ENCODE measurements at places on chromosomes 11 and 22. TPM values are rescaled to one million over a fixed set of nuclear protein-coding genes. Genes with fewer than 3 reads are reported as not detected.

- peaks cover 62% of the 10 kb centered on the region for H3K4me1 ChIP-seq
- no peak for DNase-seq
- H3K36me3 ChIP-seq: peaks cover 55% of the 10 kb centered on the region
- no peak overlapping the region for H3K4me3 ChIP-seq
Observed at GRCh38 chr22:39311592-39312400, 7.6 kb downstream of the RPL3 start.

- no peak for DNase-seq
- peaks cover 18% of the 10 kb centered on the region for H3K36me3 ChIP-seq
- no peak overlapping the region for H3K4me3 ChIP-seq
- peaks cover 14% of the 10 kb centered on the region for H3K4me1 ChIP-seq
Observed at GRCh38 chr11:93663021-93663420, 1.5 kb downstream of the CEP295 start.

DNA sequence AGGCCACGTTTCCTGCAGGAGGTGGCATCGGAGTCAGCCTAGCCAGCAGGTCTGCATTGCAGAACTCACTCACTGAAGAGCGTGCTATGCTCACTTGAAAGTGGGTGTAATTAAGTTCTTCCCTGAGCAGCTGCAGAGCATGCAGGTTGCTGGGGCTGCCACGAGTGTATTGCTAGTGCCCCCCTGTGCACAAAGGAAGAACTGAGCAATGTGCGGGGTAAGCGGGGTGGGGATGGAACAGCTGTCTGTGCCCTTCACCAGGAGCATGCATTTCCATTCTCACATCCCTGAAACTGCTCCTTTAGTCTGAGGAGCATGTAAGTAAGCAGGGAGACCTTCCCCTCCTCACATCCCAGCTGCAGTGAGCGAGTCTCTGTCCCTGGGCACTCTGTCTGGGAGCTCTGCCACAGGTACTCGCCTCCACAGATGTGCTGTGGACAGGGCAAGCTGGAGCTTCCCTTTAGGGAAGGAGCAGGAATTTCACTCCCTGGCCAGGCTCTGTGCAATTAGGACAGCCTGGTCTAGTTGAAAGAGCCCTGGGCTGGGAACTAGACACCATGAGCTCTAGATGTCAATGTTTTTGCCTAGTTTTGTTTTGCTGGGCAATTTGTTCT, 1031.8 kb downstream of the NTM start:
- H3K27ac ChIP-seq: no peak overlapping the region
- no peak for DNase-seq
- H3K4me1 ChIP-seq: no peaks in the 10 kb centered on the region
- no peaks in the 10 kb centered on the region for H3K36me3 ChIP-seq
- no peak overlapping the region for H3K4me3 ChIP-seq
- H3K27me3 ChIP-seq: peaks cover 14% of the 10 kb centered on the region

GRCh38 chr22:44026630-44027511, 2.8 kb downstream of the PARVB start:
- H3K4me1 ChIP-seq: peaks cover 63% of the 10 kb centered on the region
- DNase-seq: peak; percentile 89
- no peaks in the 10 kb centered on the region for H3K36me3 ChIP-seq
- H3K27me3 ChIP-seq: no peaks in the 10 kb centered on the region

- DNase-seq: no peak
- H3K4me3 ChIP-seq: no peak overlapping the region
- peak overlapping the region; percentile 29 for H3K27ac ChIP-seq
- peaks cover 31% of the 10 kb centered on the region for H3K4me1 ChIP-seq
- H3K36me3 ChIP-seq: no peaks in the 10 kb centered on the region
Observed at GRCh38 chr11:35088676-35089075, 50.3 kb upstream of the CD44 start.

GRCh38 chr22:32255217-32255616, at the start of gene SLC5A4:
TSS of gene SLC5A4 (minus strand) at chr22:32255347. CDS start at chr22:32255329, 18 bp downstream.
- no peak for DNase-seq
- no peaks in the 10 kb centered on the region for H3K4me1 ChIP-seq

DNA sequence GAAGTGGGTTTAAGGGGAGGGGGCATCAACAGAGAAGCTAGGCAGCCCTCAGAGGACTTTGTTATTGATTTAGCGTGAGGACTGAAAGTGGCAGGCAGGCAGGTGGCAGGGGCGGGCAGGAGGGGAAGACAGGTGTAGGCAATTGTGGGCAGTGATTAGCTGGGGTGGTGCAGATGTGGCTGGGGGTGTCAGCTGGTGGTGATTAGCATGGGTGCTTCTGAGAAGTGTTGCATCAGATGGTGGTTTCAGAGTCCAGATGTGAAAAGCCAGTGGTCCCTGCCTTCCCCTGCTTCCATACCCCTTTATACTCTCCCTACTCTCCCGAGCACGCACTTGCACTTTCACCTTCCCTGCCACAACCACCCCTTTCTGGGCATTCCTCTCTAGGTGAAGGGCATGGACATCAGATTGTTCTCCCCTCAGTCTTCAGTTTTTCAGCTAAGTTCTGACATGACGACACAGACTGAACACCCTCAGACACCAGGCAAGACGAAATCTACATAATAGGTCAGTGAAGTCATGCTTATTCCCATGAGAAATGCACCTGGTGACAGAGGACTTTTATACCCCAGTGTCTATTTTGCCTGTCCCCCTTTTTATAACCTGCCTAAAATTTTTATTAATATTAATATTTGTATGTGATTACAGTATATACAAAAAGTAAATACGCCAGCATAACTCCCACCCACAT, 435.7 kb upstream of the CADM1 start:
- H3K4me3 ChIP-seq: no peak overlapping the region
- peaks cover 3% of the 10 kb centered on the region for H3K27me3 ChIP-seq
- no peaks in the 10 kb centered on the region for H3K36me3 ChIP-seq
- H3K4me1 ChIP-seq: no peaks in the 10 kb centered on the region
- DNase-seq: no peak

DNA sequence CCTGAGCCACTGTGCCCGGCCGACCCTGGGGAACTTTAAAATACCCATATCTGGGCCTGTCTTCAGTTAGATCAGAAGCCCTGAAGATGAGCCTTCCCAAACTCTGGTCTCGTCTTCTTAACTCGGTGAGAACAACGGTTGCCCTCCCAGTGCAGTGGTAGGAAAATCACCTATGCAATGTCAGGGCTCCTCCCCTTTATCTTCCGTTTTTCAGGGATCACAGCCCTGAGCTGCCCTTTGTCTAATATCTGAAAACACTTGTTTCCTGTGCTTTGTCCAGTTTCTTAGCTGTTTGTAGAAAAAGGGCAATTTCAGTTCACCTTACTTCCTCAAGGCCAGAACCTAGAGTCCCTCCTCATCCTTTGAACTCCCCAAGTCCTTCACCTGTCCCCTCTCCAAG, 9.4 kb downstream of the DRAP1 start:
- H3K27me3 ChIP-seq: no peaks in the 10 kb centered on the region
- peaks cover 13% of the 10 kb centered on the region for H3K4me1 ChIP-seq
- H3K4me3 ChIP-seq: peak overlapping the region; percentile 32
- peaks cover under 1% of the 10 kb centered on the region for H3K36me3 ChIP-seq
- H3K27ac ChIP-seq: peak overlapping the region; percentile 66

- no peaks in the 10 kb centered on the region for H3K4me1 ChIP-seq
- H3K4me3 ChIP-seq: no peak overlapping the region
- DNase-seq: peak; percentile 24
- H3K27me3 ChIP-seq: peaks cover 40% of the 10 kb centered on the region
- H3K36me3 ChIP-seq: no peaks in the 10 kb centered on the region
- no peak overlapping the region for H3K27ac ChIP-seq
Observed at GRCh38 chr22:44582016-44582415, 84.0 kb upstream of the RTL6 start.

- H3K27ac ChIP-seq: peak overlapping the region; percentile 31
- no peaks in the 10 kb centered on the region for H3K27me3 ChIP-seq
- no peak overlapping the region for H3K4me3 ChIP-seq
- no peak for DNase-seq
- H3K4me1 ChIP-seq: peaks cover 47% of the 10 kb centered on the region
Observed at GRCh38 chr22:37930270-37930951, 23.0 kb downstream of the C22orf23 start.

GRCh38 chr22:23065495-23066122, 4.7 kb upstream of the GNAZ start:
- no peak overlapping the region for H3K4me3 ChIP-seq
- H3K4me1 ChIP-seq: peaks cover 10% of the 10 kb centered on the region
- H3K27ac ChIP-seq: no peak overlapping the region
- DNase-seq: peak; percentile 30

- no peak overlapping the region for H3K4me3 ChIP-seq
- no peaks in the 10 kb centered on the region for H3K27me3 ChIP-seq
- no peak overlapping the region for H3K27ac ChIP-seq
Observed at GRCh38 chr11:35798423-35798822, 135.8 kb downstream of the TRIM44 start.

- no peaks in the 10 kb centered on the region for H3K36me3 ChIP-seq
- H3K4me1 ChIP-seq: peaks cover 6% of the 10 kb centered on the region
- peaks cover 8% of the 10 kb centered on the region for H3K27me3 ChIP-seq
- peak within 1 kb of the TSS; percentile 57 for H3K4me3 ChIP-seq
- DNase-seq: peak; percentile 90
- H3K27ac ChIP-seq: peak within 1 kb of the TSS; percentile 13
Observed at GRCh38 chr11:102047305-102047924, at the start of gene CFAP300. TSS of gene CFAP300 (plus strand) at chr11:102047437. CDS start at chr11:102047471, 34 bp downstream.

GRCh38 chr22:20183823-20184222, 33.0 kb upstream of the CCDC188 start:
- H3K36me3 ChIP-seq: no peaks in the 10 kb centered on the region
- H3K4me3 ChIP-seq: no peak overlapping the region
- no peak for DNase-seq
- peaks cover 10% of the 10 kb centered on the region for H3K27me3 ChIP-seq
- H3K4me1 ChIP-seq: no peaks in the 10 kb centered on the region

DNA sequence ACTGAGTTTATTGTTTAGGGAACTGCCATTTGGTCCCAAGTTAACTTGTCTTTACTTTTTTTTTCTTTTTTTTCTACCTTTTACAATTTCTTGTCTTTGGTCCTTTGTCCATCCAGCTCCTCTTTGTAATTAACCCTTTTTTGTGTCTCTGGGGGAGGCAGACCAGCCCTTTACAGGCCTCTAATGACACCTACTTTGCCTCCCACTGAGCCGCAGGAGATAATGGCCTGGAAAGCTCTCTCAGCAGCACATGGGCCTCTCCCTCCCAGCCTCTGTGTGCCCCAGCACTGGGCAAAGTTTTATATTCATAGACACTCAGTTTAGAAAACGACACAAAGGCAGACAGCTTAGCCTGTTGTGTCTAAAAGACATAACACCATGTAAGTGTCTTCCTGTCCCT, 480.4 kb downstream of the SOX6 start:
- H3K27me3 ChIP-seq: no peaks in the 10 kb centered on the region
- DNase-seq: no peak
- no peak overlapping the region for H3K27ac ChIP-seq
- no peak overlapping the region for H3K4me3 ChIP-seq
- H3K36me3 ChIP-seq: no peaks in the 10 kb centered on the region

DNA sequence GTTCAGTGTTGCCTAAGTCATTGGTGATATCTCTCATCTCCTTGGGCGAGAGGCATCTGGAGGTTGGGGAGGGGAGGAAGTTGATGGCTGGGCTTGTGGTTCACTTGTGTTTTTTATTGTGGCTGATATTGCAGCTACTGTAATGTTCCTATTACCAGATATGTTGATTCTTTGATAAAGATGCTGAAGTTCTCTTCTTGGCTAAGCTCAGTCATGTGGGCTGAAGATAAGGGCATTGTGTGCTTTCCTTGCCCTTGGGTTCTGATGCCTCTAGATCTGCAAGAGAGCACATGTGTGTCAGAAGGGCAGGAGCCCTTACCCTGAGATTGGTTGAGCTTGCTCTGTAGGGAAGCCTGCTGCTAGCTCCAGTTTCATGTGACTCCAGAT, 12.0 kb downstream of the STX3 start:
- no peak overlapping the region for H3K4me3 ChIP-seq
- H3K4me1 ChIP-seq: peaks cover 80% of the 10 kb centered on the region
- H3K36me3 ChIP-seq: no peaks in the 10 kb centered on the region

- H3K27me3 ChIP-seq: no peaks in the 10 kb centered on the region
- no peak overlapping the region for H3K27ac ChIP-seq
- DNase-seq: no peak
- H3K4me1 ChIP-seq: no peaks in the 10 kb centered on the region
- no peak overlapping the region for H3K4me3 ChIP-seq
Observed at GRCh38 chr11:10551290-10551592, 10.3 kb upstream of the RNF141 start.

DNA sequence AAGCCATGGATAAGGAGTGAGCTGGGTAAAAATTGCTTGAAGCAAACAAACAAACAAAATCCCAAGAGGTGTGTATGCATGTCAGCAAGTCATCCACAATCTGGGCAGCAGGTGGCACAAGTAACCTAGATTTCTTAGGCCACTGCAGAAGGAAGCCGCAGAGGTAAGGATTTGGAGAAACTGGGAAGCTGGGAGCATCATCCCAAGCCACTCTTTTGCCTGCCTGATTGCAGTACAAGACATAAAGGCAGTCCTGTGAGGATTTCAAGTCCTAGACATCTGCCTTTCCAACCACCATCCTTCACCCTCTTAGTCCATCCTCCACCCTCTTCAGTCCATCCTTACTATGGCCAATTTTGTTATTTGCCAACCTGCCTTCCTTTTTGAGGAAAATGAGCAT, 67.2 kb upstream of the BMAL1 start:
- H3K27me3 ChIP-seq: no peaks in the 10 kb centered on the region
- peaks cover 9% of the 10 kb centered on the region for H3K4me1 ChIP-seq
- DNase-seq: peak; percentile 56
- no peak overlapping the region for H3K4me3 ChIP-seq
- no peaks in the 10 kb centered on the region for H3K36me3 ChIP-seq
- no peak overlapping the region for H3K27ac ChIP-seq

- no peak for DNase-seq
- peaks cover 45% of the 10 kb centered on the region for H3K27me3 ChIP-seq
- no peaks in the 10 kb centered on the region for H3K36me3 ChIP-seq
- H3K27ac ChIP-seq: no peak overlapping the region
- peaks cover 6% of the 10 kb centered on the region for H3K4me1 ChIP-seq
Observed at GRCh38 chr11:131370901-131371790, 731 bp downstream of the NTM start.

DNA sequence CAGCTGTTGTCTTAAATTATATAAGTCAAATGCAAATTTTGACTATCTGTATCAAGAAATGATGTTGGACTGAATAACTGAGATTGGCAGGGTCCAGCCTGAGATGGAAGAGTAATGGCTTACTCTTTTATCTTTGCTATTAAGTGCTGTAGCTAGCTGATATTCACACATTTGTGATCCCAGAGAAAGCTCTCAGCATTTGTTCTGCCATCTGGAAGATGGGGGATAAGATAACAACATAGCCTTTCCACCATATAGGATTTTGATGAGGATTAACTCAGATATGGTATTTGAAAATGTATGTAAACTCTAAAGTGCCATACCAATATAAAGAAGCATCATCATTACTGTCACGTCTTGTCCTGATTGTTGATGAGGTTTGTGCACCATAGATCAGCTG, 1063.2 kb upstream of the TENM4 start:
- DNase-seq: no peak
- no peaks in the 10 kb centered on the region for H3K27me3 ChIP-seq
- no peak overlapping the region for H3K4me3 ChIP-seq
- H3K27ac ChIP-seq: no peak overlapping the region

Gene SHANK3
- 50.6 TPM for total RNA-seq

Gene SLC17A6
- not detected for total RNA-seq

Gene SIK2
- 26.3 TPM for total RNA-seq

Gene UBASH3B
- total RNA-seq: 64.7 TPM

Gene APOBEC3F
- total RNA-seq: 9.5 TPM

Gene GAS2
- 2.6 TPM for total RNA-seq

Gene ZP1
- total RNA-seq: not detected

Gene C11orf87
- total RNA-seq: 0.09 TPM

Gene SCT
- total RNA-seq: not detected

Gene TRIM51
- not detected for total RNA-seq
